H4 (cell line): ENCODE measurements at places on chromosomes 2 and 18. TPM values are rescaled to one million over a fixed set of nuclear protein-coding genes. Genes with fewer than 3 reads are reported as not detected.
A peak's percentile ranks its signal among the peaks of the same experiment; 100 is the strongest.

DNA sequence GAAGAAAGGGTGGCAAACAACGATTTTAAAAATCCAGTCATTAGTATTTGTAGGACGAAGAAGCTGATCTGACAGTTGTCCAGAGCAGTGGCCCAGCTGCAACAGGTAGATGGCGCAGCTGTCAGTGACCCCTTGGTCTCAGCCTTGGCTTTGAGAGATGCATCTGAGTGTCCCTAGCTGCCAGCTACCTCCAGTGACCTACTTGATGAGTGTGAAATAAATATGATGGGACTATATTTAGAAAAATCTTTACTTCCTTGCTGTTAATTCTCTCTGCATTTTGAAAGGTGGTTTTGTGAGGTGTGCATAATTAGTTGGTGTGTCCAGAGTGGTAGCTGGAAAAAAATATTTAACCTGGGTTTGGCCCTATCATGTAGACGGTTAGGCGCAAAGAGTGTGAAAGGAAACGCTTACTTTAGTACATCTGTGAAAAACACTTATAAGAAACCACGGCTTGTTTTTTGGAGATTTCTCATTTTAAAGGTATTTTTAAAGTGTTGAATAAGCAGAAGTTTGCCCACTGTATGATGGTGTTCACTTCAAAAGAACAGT, 963 bp downstream of the INPP1 start:
- peak; percentile 40 for DNase-seq

- no peak for DNase-seq
These were observed 6.5 kb upstream of the CYBRD1 start for GRCh38 chr2:171515672-171516298.

- peak; percentile 2 for DNase-seq
These were observed 1.0 kb downstream of the VIT start for GRCh38 chr2:36697424-36698066.

GRCh38 chr2:24147364-24147763, 24.1 kb downstream of the FAM228B start:
- no peak for DNase-seq

GRCh38 chr2:230660294-230661060, 52.2 kb upstream of the CAB39 start:
- DNase-seq, result no peak

DNA sequence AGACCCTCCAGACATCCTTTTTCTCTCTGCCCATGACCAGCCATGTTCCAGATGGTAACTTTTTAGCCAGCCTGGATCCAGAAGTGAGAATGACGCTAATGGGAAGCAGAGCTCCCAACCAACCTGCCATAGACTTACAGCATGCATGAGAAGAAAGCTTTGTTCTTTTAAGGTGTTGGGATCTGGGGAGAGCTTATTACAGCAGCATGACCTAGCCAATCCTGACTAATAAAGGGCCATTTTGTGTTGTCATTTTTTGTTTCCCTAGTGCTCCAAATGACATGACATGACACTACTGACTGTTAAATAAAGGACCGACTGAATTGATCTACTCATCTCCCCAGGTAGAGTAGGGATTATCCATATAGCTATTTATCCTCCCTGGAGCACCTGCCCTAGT, 5.2 kb upstream of the PRKCE start:
- no peak for DNase-seq

DNA sequence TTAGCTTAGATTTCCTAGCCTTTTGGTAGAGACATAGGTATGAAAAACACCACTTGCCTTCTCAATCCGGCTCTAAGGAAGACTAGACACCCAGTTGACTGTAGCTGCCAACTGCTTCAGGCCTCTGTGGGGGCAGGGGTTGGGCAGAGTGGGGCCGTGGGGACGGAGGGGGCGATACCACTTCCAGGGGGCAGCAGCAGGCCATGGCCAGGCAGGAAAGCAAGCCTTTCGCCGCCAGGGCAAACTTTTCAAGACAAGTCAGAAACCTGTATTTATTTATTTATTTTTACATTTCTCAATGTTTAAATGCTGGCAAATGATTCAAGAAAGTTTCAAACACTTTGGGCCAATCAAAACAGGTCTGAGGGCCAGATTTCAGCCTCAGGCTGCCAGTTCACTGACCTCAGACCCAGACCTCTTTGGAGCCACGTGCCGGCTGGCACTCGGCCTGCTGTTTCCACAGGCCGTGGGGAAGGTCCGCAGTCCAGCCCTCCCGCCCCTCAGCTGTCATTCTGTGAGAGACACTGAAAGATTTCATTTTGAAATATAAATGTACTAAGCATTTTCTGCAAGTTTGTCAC, 63.8 kb downstream of the MEX3C start:
- no peak for DNase-seq

DNA sequence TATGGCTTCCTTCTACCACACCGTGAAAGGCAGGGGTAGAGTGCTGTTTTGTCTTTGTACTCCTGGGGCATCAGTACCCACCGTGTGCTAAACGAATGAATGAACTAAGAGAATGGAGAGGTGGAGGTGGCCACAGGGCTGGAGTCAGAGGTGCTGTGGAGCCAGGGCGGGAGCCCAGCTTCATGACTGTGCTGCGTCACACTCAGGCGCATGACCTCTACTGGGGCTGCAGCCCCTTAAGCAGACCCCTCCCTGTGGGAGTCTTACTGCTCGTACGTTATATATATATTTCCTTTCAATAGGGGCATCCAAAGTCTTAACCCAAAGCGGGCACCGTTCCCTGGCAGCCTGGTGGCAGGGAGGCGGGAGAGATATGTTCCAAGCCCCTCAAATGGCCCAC, 18.0 kb upstream of the LBH start:
- no peak for DNase-seq

DNA sequence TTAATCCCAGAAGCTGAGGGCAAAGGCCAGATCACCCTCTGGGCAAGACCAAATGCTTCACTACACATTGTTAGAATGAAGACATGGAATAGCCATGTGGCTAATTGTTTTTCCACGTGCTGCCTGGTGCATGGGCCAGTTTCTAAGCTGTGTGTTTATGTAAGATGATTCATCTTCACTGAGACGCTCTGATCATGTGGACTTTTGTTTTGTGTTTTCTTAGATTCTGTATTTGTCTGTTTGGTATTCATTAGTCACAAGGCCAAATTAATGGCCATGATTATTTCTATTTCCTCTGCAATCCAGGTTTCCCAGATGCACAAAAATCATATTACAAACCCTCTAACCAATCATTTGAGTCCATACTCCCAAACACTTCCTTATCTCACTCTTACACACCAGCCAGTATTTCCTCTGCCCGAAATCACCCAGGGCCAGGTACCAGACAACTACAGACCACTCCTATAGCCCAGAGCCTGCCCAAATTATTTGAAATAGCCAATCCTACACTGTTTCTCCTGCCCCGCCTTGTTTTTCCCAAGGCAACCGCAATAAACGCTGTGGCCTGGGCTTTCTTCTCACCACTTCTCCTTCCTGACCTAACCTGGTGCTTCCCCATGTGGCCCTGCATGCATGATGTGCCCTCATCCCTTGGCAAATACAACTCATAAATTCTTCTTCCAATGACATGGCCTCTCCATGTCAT, 94.2 kb upstream of the SP3 start:
- no peak for DNase-seq

DNA sequence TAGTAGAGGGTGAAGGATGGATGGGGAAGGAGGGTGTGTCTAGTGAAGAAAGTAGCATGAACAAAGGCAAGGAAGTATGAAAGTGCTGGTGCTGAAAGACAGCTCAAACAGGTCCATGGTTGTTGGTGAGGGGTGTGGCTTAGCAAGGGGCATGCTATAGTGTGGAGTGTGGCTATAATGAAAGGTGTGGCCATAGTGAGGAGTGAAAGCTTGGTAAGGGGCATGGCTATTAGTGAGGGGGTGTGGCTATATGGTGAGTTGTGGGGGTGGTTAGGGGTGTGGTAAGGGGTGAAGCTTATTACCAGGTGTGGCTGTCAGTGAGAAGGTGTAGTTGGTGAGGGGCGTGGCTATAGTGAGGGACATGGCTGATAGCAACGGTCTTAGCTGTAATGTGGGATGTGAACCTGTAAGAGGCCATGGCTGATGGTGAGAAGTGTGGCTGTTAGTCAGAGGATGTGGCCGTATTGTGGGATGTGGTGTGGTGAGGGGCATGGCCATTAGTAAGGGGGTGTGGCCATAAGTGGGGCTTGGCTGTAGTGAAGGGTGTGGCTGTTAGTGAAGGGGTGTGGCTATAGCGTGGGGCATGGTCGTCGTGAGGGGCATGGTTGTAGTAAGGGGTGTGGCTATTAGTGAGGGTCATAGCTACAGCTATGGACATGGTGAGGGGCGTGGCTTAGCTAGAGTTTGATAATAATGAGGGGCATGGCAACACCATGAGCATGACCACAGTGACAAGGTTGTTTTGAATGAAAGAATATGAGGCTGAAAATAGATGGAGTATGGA, 549.6 kb downstream of the FBXO15 start:
- peak; percentile 2 for DNase-seq

- no peak for DNase-seq
These were observed 630.2 kb downstream of the GALR1 start for GRCh38 chr18:77879829-77880228.

- DNase-seq, result no peak
These were observed 17.0 kb upstream of the C1QL2 start for GRCh38 chr2:119175517-119175916.

- DNase-seq, result no peak
These were observed 2132.8 kb upstream of the CELF4 start for GRCh38 chr18:39698436-39698835.

GRCh38 chr2:60837123-60837522, 44.3 kb upstream of the REL start:
- no peak for DNase-seq

GRCh38 chr2:137508739-137509384, 455.4 kb upstream of the HNMT start:
- DNase-seq, result peak; percentile 5

- DNase-seq, result no peak
These were observed 722.7 kb downstream of the EPHA4 start for GRCh38 chr2:220849433-220849832.

- DNase-seq, result no peak
These were observed at the start of gene SEMA4C for GRCh38 chr2:96869822-96870625. TSS of gene SEMA4C (minus strand) at chr2:96870080. CDS start at chr2:96867886, 2,194 bp downstream.

DNA sequence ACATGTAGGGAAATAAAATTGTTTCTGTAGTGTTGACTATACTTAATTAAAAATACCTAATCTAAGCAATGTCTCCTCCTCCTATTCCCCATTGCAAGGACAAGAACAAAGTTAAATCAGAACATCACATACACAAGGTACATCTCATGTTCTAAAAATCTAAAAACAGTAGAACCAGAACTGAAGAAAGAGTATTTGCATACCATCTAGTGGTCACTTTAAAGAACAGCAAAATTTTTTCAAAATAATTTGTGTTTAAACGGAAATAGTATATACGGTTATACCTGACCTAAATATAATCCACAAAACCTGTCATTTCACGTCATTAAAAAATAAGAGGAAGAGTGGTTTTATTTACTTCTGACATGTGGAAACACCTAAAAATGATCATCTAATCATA, 294.3 kb upstream of the KCNH7 start:
- peak; percentile 35 for DNase-seq

DNA sequence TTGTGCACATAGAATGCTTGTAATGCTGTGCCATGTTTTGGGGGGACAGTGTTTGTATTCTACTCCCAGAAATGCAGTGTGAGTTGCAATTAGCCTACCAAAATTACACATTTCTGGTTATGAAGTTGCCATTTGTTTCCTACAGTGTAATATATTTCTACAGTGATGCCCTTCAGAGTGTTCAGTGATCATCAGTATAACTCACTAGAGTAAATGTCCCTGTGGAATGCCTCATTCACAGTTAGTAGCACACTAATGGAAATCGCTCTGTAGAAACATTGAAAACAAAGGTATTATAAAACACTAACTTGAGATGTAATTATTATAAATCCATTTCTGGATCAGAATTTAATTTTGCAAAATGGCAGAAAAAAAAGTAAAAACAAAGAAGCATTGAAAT, 498.7 kb downstream of the PTPRM start:
- DNase-seq, result no peak

Gene CRYGC
- total RNA-seq, result not detected in 2 replicates

Gene PARD6G
- total RNA-seq, result 2.3 and 6.7 TPM in 2 replicates

Gene LONRF2
- total RNA-seq, result 0.51 and 1.2 TPM in 2 replicates

Gene IL18R1
- 2.0 and 2.8 TPM in 2 replicates for total RNA-seq

Gene CCDC141
- total RNA-seq, result 0.02 TPM in 1 of 2 replicates, not detected in the other

Gene RNU2-63P
- not detected in 2 replicates for total RNA-seq

Gene TXNDC2
- 0.29 and 0.55 TPM in 2 replicates for total RNA-seq

Gene MEP1B
- not detected in 2 replicates for total RNA-seq

Gene GAREM2
- not detected in 2 replicates for total RNA-seq

Gene TUBA3E
- total RNA-seq, result 0.10 TPM in 1 of 2 replicates, not detected in the other

Gene CFC1
- 0.39 TPM in 1 of 2 replicates, not detected in the other for total RNA-seq

Gene CDH19
- total RNA-seq, result not detected in 2 replicates

Gene C1QL2
- total RNA-seq, result not detected in 2 replicates

Gene ALPG
- not detected in 2 replicates for total RNA-seq
